ENCODE measurements at places on chromosomes 4 and X.
A peak's percentile ranks its signal among the peaks of the same experiment; 100 is the strongest.

DNA sequence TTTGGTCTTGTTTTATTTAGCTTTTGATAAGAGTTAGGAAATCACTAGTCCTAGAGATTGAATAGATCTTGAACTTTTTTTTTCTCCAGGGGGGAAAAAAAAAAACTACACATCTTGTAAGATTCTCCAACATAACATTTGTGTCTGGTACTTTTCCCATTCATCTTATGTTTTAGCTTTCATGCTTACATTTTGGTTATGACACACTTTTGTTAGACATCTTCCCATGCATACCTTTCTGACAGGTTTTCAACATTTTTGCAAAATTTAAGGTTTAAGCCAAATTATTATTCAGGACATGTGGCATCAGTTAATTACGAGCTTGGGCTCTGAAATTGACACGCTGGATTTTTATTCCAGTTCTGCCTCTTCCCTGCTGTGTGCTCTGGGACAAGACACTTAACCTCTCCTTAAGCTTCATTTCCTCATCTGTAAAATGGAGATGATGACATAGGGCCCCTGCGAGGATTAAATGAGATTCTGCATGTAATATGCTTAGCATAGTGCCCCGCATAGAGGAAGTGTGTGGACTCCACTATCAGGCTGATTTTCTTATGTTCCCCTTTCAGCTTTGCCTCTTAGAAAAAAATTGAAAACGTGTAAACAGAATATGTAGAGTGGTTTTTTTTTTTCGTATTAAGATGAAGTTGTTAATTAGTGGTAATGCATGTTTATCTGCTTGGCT lies 5.3 kb downstream of the KIT start:
- no peak for DNase-seq

GRCh38 chrX:108020631-108021030 lies 24.2 kb upstream of the VSIG1 start:
- no peak for DNase-seq

GRCh38 chr4:73945674-73946449 lies 36.0 kb downstream of the PF4 start:
- DNase-seq: no peak

DNA sequence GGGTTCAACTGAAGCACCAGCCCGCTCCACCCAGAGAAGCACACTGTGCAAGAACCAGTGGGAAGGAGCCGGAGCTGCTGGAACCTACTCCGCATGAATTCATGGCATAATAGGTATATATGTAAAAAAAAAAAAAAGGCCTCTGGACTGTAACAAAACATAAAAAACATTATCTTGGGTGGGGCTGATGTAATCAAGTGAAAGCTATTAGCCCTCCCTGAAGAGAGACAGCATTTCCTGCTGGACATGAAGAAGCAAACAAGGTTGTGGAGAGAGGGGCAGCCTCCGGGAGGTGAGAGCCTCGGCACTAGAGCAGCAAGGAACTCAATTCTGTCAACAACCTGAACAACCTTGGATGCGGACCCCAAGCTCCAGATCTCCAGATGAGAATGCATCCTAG lies 50.7 kb downstream of the PLAC1 start:
- no peak for DNase-seq

DNA sequence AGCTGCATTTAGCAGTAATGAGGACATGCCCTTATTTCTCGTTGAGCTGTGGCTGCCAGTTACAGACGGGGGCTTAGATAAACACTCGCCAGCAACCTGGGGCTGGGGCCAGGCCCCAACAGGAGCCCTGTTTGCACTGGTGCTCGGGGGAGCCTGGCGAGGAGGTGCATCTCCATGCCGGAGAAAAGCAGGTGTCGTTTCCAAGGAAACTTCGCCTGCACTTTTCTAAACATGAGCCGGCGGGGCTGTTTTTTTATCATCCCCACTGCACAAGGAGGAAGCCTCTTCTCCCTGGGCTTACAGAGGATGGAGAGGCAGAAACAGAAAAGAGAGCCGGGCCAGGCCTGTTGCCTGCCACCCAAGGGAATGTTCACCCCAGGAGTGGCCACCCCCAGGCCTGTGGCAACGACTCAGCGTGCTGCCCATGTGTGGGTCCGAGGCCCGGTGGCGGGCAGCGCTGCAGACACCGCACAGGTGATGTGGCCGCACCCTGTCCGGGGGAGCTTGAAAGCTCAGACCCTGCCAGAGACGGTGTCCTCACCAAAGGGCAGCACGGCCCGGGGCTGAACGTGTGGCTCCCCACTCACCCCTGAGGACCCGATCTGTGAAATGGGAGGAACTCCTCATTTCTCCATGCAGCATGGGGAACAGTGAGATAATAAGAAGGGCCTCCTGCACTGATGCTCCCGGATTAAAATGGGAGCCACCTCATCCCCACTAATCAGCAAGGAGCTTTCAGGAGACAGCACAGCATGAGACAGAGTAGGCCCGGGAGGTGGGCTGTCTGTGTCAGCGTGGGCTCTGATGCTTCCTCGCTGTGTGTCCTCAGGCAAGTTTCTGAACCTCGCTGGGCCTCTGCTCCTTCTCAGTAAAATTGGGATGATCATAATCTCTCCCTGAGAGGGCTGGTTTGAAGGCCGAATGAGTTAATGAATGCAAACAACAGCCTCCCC lies 33.8 kb upstream of the ADRA2C start:
- no peak for DNase-seq

DNA sequence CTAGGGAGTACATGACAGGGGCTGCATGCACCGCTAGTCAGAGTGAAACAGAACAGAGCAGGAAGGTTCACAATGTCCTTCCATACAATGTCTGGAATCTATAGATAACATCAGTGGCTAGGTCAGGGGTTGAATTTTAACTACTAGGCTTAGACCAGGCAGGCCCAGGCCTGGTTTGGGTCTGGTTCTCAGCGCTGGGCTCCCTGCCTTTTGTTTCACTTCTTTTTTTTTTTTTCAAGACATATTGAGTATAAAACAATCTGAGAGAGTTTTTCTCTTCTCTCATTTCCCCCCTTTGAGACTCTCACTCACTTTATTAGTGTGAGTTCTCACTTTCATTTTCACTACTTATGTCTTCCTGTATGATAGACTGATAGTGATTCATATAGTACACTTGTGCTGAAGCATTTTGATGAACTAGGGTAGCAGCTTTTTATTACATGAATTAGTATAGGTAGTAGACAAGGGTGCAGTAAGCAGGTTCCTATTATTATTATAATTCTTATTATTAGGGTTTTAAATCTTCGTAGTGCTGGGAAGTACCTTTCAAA lies 120.0 kb upstream of the ZDHHC15 start:
- no peak for DNase-seq

DNA sequence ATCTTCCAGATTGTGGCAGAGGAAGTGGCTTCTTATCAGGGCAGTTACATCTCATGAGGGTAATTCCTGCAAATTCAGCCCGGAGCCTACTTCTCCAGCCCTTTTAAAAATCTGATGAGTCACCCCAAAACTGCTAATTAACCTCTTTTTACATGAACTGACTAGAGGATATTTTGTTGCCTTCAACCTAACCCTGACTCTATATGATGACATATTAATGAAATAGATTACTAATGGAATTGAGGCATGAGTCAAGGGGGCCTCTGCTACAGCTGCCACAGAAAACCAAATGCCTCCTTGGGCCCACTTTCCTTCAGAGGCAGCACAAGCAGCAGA lies 72.5 kb downstream of the QRFPR start:
- no peak for DNase-seq

DNA sequence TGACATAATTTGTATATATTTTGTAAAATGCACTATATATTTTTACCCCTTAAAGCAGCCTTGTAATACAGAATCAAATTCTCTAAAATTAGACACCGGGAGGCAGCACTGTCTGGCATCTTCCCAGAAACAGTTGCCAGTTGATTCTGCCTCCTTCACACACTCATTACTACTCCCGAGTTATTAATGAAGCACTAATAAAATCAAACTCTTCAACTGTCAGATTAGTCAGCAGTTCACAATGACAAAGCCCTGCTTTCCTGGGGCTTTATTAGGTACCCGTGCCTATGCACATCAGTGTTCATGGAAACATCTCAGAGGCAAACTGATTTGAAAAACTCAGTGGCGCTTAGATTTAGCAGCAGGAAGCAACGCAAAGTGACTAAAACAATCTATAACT lies 103.5 kb upstream of the VEGFC start:
- DNase-seq: no peak

GRCh38 chrX:13647709-13648212 lies 5.2 kb upstream of the TCEANC start:
- DNase-seq: no peak

- no peak for DNase-seq
Observed at GRCh38 chr4:120286813-120287212, 220.2 kb upstream of the MAD2L1 start.

DNA sequence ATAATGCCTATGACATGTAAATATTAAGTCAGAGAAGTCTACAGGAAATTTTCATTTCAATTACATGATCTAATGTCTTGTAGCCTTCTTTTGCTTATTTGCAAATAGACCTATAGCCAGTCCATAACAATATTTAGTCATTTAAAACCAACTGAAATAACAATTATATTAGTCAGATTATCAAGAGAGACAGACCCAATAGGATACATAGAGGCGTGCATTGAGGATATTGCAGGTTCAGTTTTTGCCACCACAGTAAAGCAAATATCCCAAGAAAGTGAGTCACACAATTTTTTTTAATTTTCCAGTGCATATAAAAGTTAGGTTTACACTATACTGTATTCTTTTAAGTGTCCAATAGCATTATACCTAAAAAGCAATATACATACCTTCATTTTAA lies 349.7 kb upstream of the ATOH1 start:
- no peak for DNase-seq

GRCh38 chr4:100290585-100290984 lies 100.3 kb upstream of the DDIT4L start:
- DNase-seq: no peak

- no peak for DNase-seq
Observed at GRCh38 chr4:78566834-78567499, 15.4 kb downstream of the ANXA3 start.

DNA sequence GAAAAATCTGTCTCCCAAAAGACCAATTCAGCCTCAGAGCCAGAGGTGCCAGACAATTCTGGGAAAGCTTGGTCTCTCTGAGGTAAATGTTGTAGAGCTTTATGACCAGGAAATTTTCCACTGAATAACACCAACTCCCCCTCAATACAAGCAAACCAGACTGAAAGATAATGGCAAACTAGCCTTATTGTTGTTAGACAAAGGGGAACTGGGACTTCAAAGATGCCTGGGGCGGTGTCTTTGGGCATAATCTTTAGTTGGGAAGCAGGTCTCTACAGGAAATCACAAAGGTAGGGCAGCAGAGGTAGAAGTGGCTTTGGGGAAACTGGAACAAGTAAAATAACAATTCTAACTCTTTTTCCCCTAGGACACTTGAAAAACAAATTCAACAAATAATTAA lies 12.0 kb downstream of the COL4A6 start:
- no peak for DNase-seq

DNA sequence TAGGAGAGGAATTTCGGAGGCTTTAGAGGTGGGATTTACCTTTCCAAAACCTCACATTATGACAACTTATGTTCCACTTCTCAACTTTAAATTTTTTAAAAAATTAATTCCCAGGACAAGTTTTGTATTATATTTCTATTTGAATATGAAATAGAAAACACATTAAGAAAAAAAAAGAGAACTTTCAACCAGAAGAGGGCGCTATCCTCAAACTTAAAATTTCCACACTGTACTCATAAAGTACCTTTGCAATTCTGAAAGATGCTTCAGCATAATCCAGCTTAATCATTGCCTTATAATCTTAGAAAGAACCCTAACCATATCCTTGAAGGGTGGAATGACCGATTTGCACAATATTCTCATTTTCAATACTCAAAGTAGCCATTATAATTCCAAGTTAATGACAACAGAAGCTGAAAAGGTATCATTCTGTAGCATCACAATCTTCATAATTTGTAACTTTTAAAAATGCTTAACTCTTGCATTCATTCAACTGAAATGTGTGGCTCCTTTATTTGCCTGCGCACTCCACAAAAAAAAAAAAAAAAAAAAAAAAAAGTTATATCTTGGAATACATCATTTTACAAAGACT lies 158.0 kb downstream of the KCNIP4 start:
- peak; percentile 41 for DNase-seq

DNA sequence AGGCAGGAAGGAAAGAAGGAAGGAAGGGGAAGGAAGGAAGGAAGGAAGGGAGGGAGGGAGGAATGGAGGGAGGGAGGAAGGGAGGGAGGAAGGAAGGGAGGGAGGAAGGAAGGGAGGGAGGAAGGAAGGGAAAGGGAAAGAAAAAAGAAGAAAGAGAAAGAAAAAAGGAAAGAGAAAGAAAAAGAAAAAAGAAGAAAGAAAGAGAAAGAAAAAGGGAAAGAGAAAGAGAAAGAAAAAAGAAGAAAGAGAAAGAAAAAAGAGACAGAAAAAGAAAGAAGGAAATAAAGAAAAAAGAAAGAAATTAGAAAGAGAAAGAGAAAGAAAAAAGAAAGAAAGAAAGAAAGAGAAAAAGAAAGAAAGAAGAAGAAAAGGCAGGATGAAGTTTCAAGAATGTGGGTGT lies 15.0 kb upstream of the NHSL2 start:
- no peak for DNase-seq

- DNase-seq: no peak
Observed at GRCh38 chr4:123415977-123416376, 19.4 kb downstream of the SPRY1 start.

- DNase-seq: peak; percentile 71
Observed at GRCh38 chrX:151753313-151754046, 18.9 kb downstream of the CNGA2 start.

- no peak for DNase-seq
Observed at GRCh38 chrX:143873343-143873742, 10.5 kb upstream of the UBE2NL start.

GRCh38 chr4:173274744-173275143 lies 59.4 kb downstream of the HMGB2 start:
- no peak for DNase-seq

- no peak for DNase-seq
Observed at GRCh38 chr4:26238426-26238777, 82.4 kb upstream of the RBPJ start.

GRCh38 chrX:41108007-41108406 lies 22.8 kb downstream of the USP9X start:
- no peak for DNase-seq

DNA sequence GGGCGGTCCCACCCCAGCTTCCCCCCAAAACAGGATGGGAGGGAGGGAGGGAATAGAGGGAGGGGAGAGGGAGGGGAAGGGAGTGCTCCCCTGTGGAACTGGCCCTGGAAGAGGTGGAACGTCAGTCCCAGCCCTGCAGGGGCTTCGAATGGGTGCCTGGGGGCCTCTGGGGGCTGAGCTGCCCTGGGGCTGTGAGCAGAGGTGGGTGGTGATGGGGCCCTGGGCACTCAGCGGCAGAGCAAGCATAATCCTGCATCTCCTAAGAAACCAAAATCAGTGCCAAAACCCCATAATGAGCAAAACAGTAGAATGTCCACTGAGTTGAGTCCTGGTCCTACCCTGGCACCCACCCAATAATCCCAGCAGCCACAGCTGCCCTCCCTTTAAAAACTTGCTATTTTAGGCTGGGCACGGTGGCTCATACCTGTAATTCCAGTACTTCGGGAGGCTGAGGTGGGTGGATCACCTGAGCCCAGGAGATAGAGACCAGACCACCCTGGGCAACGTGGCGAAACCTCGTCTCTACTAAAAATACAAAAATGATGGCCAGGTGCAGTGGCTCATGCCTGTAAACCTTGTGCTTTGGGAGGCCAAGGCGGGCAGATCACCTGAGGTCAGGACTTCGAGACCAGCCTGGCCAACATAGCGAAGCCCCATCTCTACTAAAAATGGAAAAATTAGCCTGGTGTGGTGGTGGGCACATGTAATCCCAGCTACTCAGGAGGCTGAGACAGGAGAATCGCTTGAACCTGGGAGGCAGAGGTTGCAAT lies 11.1 kb downstream of the DOK7 start:
- no peak for DNase-seq

Measured in muscle of arm (tissue), 14 donors.